ENCODE measurements at places on chromosomes 3 and 15.

DNA sequence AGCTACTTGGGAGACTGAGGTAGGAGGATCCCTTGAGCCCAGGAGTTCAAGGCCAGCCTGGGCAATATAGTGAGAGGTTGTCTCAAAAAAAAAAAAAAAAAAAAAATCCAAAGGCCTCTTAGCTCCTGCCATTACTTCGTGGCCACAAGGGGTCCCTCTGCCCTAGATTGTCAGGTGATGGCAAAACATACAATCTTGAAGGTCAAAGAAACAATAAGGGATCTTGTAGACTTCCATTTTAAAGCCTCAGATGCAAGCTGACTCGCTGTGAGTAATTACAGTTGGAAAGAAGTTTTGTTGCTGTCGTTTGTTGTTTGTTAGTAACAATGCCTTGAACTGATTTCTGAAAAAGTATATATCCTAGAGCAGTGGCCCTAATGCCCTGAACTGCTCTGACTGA, 55.9 kb upstream of the PLCL2 start:
- DNase-seq: peak; percentile 44

DNA sequence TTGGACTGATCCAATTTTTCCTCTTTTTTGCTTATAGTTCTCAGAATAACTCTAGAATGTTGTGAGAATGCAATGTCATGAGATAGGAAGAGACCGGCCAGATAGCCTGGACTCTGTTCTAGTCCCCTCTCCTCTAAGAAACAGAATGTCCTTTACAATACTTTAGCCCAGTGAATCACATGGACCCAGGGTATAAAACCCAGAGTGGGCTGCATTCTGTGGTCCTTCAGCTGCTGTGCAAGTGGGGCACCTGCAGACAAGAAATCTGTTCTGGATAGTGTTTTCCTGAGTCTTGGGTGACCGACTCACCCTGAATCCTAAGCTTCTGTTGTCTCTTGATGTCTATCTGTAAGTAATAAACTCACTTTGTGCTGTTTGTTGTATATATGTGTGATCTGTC, 368.6 kb upstream of the DPH6 start:
- DNase-seq: no peak

DNA sequence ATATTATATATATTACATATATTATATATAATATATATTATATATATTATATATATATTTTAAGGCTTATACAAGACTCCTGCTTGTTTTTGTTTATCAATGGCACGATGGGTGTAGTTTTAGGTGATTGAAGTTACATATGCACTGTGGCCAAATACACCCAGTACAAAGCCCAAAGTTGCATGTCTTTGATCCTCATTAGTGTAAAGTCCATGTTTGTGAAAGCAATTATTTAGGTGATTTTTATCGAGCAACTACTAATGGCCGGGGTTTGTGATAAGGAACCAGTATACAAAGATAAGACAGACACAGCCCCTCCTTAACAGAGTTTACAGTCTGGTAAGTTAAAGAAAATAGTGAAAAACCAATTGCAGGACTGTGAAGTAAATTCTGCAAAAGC, 154.3 kb downstream of the CHDH start:
- no peak for DNase-seq

DNA sequence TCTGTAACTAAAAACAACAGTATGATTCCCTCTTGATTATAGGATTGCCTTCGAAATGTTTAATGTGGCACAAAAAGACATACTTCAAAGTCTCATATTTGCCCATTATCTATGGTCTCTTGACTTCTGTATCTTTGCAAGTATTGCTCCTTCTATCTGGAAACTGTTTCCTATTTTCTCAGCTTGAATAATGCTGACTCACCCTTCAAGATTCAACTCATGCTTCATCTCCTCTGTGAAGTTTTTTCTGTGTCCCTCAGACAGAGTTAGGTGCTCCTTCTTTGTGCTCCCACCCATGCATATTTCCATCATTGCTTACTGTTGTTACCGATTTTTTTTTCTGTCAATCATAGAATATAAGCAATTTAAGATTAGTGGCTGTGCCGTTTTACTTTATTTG, 192.8 kb upstream of the ROBO1 start:
- no peak for DNase-seq

DNA sequence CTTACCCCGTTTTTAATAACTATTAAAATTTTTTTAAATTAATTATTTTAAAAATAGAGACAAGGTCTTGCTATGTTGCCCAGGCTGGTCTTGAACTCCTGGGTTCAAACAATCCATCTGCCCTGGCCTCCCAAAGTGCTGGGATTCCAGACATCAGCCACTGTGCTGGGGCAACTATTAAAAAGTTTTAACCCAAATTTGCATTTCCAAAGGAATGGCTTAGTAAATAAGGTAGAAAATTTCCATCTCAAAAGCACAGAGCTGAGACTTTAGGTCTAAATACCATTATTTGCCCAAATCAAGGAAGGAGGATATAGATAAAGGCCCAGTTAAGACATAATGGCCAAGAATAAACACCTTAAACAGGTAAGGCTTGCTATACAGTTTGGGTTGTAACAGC, 56.4 kb downstream of the MINDY4B start:
- DNase-seq: no peak

- no peak for DNase-seq
These were observed 263.8 kb downstream of the ZBBX start for GRCh38 chr3:167116120-167116922.
